ENCODE measurements at places on chromosomes 7 and 10. TPM values are rescaled to one million over a fixed set of nuclear protein-coding genes. Genes with fewer than 3 reads are reported as not detected.

DNA sequence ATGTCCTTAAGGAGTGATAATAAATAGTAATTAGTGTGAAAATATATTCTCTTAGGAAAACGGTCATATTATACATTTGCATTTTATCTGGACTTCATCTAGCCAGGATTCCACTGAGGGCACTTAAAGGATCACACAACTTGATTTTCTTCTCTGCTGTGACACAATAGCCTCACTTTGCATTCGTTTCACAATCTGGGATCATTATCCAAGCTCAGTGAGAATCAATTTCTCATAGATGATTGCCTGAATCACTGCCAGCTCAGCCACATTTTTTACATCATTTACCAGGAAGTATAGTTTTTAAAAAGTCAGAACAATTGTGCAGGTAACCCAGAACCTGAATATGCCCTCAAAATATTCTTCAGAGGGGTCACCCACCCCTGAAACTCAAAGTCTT is 68.9 kb downstream of the PTPRZ1 start:
- H3K27me3 ChIP-seq: no peaks in the 10 kb centered on the region
- H3K4me3 ChIP-seq: no peak overlapping the region
- peak overlapping the region; percentile 96 for H3K27ac ChIP-seq
- no peaks in the 10 kb centered on the region for H3K36me3 ChIP-seq
- DNase-seq: no peak

DNA sequence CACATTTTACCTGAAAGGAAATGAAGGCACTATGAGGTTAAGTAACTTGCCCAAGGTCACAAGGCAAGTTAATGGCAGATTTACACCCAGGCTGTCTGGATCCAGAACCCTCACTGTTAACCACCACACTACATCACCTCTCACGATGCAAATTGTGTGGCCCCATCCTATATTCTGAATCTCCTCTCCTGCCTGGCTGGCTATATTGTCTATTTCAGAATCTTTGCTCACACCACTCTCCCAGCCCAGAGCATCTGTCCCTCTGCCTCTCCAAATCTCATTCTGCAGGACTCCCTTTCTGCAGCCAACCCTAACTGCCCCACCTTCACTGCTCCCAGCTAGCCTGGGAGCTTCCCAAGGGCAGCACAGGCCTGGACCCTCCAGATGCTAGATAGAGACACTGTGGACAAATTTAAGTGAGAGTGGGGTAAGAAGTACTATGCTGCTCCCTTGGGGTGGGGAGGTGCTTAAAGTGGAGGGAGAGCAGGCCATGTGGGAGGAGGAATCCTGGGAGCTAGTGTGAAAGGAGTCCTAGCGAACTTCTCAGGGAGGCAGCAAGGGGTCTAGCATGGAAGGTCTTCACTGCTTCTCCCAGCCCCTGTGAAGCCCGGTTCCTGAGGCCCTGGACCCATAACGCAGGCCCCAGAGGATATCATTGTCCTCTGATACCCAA is 786 bp downstream of the CUEDC2 start:
- H3K4me1 ChIP-seq: peaks cover 21% of the 10 kb centered on the region
- H3K4me3 ChIP-seq: peak overlapping the region; percentile 81
- H3K27me3 ChIP-seq: peaks cover 39% of the 10 kb centered on the region
- no peak for DNase-seq

DNA sequence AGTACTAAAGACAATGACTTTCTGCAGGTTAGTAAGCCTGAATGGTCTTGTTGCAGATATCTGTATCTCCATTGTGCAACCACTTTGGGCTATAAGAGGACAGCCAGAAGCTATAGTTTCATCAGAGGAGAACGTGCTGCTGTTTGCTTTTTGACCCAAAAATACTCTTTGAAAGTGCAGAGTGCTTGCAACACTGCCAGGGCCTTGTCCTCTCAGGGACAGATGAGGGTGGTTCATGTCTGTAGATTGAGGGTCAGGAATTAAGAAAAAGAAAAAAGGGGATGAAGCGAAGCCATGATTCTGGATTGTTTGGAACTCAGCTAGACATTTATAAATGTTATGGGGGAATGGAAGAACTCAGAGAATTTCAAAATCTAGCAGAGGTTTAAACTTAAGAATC is 212.5 kb downstream of the SEC23IP start:
- no peaks in the 10 kb centered on the region for H3K27me3 ChIP-seq
- no peak for DNase-seq
- H3K4me1 ChIP-seq: peaks cover 3% of the 10 kb centered on the region
- no peak overlapping the region for H3K4me3 ChIP-seq
- H3K27ac ChIP-seq: no peak overlapping the region

DNA sequence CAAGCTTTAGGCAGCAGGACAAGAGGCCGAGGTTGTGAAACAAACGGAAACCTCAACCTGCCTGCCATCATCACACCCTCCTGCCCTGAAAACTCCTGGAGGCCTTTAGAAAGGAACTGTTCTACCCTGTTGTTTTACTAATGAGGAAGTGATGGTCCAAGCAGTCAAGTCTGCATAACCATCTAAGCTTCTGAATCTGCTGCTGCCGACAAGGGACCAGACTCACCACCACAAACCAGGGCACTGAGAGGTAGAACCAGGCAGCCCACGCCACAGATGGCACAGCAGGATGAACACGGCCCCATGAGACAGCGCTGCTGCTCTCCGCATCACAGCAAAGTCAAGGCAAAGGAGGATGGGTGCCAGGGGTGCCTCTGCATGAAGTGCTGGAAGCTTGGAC is 209.4 kb downstream of the CELF2 start:
- DNase-seq: no peak
- no peak overlapping the region for H3K4me3 ChIP-seq
- H3K4me1 ChIP-seq: peaks cover 12% of the 10 kb centered on the region
- H3K27me3 ChIP-seq: no peaks in the 10 kb centered on the region

The UPP1 gene
- total RNA-seq: 28.6 TPM

Measured in GM23338 (cell line).